ENCODE measurements at places on chromosomes 5 and 9.

- DNase-seq, result no peak
Measured at GRCh38 chr5:169706071-169706470, 69.0 kb downstream of the DOCK2 start.

- peak; percentile 81 for DNase-seq
Measured at GRCh38 chr5:119268387-119269060, 87.3 kb upstream of the TNFAIP8 start.

DNA sequence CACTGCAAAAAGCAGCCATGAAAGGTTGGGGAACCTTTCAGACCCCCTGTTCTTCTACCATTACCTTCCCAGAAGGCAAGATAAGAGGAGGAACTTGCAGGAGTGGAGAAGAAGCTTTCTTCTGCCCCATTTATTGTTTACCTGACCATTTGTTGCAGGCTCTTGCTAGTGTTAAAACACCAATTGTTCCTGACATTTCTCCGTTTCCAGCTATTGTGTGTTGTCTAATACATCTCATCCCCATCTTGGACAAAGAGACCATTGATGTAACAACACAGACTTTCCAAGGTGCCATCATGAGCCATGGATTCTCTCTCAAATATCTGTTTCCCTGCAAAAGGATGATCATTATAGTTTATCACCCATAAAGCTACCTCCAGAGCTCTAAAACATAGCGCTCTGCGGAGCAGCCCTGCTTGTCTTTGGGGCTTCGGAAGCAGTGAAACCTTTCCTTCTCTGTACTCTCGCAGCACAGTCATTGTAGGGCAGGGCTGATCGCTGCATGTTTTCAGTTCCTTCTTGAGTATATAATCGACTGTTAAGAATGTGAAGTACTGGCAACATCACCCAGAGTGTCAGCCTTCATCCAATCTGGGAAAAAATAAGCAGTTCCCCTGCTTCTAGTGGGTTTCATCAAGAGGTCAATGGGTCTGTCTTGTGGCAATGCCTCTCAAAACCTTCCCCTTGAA is 680.0 kb downstream of the SEMA5A start:
- DNase-seq, result no peak

- peak; percentile 55 for DNase-seq
Measured at GRCh38 chr9:111483858-111484571, at the start of gene ECPAS. Gene ECPAS (minus strand): TSS chr9:111484383. CDS start chr9:111472918, 11,465 bp downstream.

DNA sequence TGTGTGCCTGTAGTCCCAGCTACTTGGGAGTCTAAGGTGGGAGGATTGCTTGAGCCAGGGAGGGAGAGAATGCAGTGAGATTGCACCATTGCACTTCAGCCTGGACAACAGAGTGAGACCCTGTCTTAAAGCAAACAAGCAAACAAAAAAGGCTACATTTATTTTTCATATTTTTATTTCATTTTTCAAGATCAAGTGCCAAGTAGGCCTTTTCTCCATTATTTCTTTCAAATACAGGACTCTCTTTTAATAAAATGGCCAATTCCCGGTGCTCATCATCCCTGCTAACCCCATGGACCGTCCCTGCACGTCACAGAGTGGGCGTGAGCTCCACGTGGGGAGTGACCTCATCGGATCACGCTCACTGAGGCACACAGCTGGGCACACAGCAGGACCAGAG is 9.3 kb upstream of the GBGT1 start:
- no peak for DNase-seq

DNA sequence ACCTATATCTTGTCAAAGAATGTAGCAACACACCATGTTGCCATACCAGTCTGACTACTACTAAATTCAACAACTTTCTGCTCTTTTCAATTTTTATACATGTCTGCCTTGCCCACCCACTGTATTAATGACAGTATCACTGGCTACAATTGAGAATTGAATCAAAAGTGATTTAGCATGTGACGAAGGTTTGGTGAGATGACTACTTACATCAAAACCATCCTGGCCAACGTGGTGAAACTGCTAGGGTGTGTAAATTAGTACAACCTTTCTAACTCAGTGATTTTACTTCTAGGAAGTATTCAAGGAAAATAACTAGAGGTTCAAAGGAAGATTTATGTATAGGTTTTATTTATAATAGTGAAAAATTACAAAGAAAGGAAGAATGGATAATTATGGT is 109.8 kb downstream of the UNC13B start:
- no peak for DNase-seq

DNA sequence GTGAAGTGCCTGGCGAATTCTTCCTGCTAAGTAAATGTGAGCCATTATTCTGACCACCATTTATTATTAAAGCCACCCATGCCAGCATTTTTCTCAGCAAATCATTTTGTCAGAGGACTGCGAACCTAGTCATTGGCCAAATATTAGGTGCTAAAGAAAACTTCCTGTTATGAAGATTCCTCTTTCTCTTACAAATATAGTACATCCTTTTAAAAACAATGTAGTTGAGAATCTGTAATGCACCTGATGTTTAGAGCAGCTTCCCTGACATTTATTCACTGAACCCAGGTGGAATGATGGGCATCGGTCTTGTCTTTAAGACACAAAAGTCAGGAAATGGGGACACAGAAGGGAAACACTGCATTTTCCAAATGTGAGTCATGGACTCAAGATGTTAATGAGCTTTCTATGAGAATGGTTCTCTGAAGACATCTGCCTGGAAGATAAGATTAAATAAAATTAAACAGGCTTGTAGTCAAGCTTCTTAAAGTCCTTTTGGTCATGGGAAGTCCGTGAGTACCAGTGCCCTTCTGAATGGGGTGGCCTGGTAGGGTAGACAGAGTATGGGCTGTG is 290.6 kb downstream of the FBXL7 start:
- DNase-seq, result no peak

DNA sequence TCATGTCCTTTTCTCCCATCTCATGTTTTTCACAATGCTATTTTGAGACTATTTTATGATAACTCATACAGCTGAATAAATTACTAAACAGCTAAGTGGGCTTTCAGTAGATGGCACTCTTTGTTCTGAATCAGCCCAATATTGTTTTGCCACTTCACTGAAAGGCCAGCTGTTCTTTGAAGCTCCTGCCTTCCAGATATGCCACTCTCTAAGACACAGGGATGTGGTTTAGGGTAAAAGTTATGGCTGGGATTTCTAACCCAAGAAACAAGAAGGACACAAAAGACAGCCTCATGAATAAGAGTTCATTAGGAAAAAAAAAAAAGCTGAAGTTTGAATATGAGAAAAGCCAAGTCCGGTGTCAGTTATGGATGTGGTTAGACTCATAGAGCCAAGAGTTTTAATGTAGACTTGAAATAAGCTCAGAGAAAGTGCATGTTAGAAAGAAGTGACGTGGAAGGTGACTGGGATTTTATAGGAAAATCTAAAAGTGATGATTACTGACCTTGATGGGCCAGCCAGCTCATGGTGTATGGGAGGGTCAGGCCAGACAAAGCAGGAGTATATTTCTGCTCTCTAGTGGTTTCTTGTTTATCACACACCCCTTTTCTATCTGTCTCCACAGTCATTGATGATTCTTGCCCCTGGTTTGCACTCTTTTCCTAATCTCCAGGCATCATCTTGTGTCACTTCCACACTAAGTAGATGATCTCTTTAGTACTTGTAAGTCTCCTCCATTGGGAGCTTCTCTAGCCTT is 488.5 kb downstream of the NR2F1-AS1 start:
- no peak for DNase-seq

Data from activated CD4-positive, CD25-positive, alpha-beta regulatory T cell (primary cell).